ENCODE measurements at places on chromosomes 4 and X.
A peak's percentile ranks its signal among the peaks of the same experiment; 100 is the strongest.

- DNase-seq = no peak
These were observed 99.8 kb downstream of the ARSF start for GRCh38 chrX:3141031-3141430.

GRCh38 chr4:8599657-8600056, 7.1 kb downstream of the CPZ start:
- no peak for DNase-seq

DNA sequence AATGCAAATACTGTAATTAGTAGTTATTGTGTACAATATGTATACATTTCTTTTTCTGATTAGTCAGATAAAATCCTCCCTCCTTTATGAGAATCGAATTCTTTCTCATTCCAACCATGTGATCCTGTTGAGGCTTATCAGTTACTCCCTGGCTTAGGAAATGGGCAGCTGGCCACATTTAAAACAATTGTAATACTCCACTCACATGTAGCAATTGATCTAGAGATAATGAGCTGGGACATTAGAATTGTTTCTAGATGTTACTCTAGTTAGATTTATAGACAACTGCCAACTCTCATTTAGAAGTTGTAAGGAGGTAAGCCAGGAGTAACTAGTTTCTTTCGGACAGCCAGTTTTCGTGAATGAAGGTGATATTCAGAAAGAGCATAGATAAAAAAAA, 859.3 kb upstream of the AADAT start:
- DNase-seq = no peak

- no peak for DNase-seq
These were observed 501.9 kb downstream of the GABRG1 start for GRCh38 chr4:45621971-45622370.

GRCh38 chr4:16205298-16206164, 20.7 kb downstream of the TAPT1 start:
- peak; percentile 44 for DNase-seq

- no peak for DNase-seq
These were observed 3.0 kb downstream of the FNIP2 start for GRCh38 chr4:158771776-158772175.

DNA sequence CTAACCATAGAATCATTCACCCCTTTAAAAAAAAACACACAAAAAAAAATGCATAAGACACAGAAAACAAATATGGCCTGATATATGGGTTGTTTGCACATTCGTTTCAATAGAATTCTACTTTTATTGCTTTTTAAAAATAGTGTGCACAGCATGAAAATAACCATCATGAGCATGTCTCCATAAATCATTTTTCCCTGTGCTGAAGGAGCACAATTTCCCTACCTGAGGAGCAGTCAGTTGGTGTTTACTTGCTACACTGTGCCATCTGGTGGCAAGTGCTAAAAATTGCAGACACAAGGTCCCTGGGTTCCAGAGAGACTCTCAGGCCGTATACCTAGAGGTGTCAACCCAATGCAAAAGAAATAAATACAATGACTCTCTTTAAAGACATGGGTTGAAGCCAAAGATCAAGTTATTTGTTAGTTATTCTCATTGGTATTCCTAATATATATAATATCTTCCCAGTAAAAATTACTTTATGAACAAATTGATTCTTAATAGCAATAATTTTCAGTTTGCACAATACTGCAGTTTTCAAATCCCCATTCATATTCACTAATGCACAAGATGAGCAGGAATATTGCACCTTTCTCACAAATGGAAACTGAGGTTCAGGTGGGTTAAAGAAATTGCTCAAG, 551.4 kb downstream of the IQCM start:
- DNase-seq = peak; percentile 26

- no peak for DNase-seq
These were observed 125.1 kb upstream of the STX18 start for GRCh38 chr4:4666693-4667621.

GRCh38 chr4:154084864-154085263, 296.0 kb upstream of the SFRP2 start:
- no peak for DNase-seq

DNA sequence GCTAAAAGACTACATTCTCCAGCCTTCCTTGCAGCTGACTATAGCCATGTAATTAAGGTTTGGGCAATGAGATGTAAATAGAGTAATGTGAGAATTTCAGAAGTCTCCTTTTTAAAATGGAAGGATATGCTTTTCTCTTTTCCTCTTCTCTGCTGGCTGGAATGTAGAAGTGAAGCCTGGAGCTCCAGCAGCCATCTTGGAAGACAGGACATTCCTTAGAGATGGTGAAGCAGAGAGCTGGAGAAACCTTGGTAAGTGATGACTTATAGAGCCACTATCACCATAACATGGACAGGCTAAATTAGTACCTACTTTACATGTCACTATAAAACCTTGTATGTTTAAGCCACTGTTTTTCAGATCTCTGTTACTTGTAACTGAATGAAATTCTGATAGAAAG, 48.0 kb downstream of the RASL11B start:
- no peak for DNase-seq

DNA sequence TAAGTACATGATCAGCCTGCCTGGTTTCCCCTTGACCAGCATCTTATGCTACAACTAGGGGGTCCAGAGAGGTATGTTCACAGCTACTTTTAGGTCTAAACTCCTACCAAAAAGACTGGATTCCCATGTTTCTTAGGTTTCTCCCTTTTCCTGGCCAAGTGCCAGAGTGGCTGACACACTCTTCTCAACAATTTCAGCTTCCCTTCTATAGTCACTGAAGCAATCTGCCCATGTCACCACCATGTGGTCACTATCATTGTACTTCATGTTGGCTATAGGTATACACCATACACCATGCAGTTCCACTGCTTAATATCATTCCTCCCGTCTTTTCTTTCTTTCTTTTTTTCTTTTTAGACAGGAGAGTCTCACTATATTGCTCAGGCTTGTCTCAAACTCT, 66.9 kb downstream of the KLHL13 start:
- DNase-seq = peak; percentile 24

GRCh38 chr4:123940604-123941003, 544.0 kb downstream of the SPRY1 start:
- DNase-seq = no peak

DNA sequence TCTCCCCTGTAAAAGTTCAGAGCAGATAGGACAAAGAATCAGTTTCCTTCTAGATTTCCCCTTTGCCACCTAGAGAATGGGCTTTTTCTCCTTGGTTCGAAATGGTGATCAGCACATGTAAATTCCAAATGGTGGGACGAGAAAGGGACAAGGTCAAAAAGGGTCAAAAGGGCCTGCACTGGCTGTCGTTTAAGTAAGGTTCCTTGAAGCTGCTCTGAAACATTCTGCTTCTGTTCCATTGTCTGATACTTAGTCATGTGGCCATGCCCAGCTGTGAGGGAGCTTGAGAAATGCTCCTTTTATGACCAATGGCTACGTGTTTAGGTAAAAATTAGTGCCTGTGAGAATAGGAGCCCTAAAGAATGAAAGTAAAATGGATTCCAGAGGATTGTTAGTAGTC, 165.9 kb upstream of the CENPE start:
- DNase-seq = no peak

DNA sequence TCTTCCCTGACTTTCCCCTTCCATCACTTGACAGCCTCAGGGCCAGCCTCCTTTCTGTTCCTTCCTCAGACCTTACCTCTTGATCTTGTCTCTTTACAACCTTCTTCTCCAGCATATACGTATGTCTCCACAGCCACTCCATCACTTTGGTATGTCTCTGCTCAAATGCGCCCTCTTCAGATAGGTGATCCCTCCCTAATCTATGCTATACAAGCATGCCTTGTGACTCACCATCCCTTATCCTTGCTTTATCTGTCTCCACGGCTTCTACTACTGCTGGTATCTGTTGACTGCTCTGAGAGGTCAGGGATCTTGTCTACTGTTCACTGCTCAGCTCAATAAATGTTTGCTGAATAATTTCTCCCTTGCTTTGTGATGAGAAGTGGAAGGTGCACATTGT, 9.0 kb downstream of the ARAP2 start:
- no peak for DNase-seq

GRCh38 chrX:97109730-97110129, 226.0 kb downstream of the RPA4 start:
- no peak for DNase-seq

- no peak for DNase-seq
These were observed 444 bp downstream of the FREM3 start for GRCh38 chr4:143700046-143700415.

DNA sequence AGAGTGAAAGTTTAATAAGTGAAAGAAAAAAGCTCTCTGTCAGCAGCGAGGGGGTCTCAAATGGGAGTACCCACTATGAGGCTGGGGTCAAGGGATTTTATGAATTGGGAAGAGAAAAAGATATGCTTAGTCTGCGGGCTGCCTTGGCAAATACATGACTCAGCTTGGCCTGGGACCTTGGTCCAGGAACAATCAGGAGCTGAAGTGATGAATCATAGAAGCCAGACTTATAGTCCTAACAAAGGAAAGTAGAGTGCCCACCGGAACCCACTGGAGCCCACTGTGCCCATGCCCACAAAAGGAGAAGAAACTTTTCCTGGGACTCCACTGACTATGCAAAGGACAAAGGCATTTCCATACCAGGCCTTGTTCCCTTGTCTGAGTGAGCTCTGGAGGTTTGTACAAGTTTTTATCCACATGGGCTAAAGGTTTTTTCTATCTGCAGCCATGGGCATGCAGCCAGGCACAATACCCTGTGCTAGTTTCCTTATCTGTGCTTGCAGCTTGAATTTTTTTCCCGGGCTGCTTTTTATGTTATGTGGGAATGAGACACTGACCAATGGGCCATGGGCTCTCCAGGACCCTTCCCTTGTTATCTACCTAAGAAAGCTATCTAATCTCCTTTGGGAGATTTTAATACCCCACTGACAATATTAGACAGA, 201.7 kb downstream of the FAM133A start:
- DNase-seq = no peak

DNA sequence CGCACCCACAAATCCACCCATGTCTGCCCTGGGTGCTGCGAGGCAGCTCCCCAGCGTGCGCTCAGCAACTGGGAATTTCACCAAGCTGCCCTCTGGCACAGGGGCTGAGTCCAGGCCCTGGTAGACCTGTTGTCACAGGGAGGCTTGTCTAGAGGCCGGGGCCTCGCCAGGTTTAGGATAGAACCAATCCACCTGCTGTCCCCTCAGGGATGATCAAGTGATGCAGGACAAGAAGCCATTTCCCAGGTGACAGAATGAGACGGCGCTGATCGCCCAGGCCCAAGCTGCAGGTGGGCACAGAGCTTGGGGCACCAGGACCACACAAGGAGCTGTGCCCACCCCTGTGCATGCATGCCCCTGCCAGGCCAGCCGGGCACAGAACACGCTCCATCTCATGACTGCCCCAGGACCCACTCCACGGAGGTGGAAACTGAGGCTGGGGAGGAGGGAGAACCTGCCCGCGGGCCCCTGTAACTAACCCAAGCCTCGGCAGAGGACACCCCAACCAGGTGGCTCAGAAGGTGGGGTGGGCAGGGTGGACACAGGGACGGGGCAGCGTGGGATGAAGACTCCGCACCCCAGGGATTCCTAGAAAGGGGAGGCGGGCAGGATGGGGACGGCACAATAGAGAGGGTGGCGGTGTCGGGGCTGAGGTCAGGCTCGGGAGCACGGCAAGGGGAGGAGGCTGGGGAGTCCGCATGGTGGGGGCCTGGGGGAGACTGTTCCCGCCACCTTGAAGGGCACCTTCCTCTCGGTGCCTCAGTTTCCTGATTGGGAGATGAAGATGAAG, 78.0 kb downstream of the ZFYVE28 start:
- DNase-seq = no peak

DNA sequence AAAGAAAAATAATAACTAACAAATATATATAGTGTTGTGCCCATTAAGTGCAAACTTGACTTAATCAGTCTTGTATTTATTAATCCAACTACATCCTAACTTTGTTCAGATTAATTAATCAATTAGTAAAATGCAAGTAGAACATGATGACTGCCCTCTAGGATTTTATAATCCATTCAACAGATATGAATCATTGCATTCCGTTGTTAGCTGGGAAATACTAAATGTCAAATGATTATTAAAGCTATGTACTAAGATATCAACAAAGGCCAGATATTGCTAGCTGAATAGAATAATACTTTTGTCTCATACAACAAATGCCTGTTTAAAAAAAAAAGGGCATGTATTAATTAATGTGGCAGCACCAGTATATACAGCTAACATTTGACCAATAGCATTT, 1366.3 kb downstream of the STIM2 start:
- no peak for DNase-seq

DNA sequence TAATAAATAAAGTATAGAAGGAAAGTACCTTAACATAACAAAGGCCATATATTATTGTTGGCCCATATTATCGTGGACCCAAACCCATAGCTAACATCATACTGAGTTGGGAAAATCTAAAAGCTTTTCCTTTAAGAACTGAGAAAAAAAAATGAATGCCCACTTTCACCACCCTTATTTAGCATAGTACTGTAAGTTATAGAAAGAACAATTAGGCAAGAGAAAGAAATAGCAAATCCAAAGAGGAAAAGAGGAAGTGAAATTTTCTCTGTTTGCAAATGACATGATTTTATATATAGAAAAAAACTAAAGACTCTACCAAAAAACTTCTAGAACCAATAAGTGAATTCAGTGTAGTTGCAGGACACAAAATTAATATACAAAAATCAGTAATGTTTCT, 1854.6 kb downstream of the PCDH7 start:
- DNase-seq = peak; percentile 64

DNA sequence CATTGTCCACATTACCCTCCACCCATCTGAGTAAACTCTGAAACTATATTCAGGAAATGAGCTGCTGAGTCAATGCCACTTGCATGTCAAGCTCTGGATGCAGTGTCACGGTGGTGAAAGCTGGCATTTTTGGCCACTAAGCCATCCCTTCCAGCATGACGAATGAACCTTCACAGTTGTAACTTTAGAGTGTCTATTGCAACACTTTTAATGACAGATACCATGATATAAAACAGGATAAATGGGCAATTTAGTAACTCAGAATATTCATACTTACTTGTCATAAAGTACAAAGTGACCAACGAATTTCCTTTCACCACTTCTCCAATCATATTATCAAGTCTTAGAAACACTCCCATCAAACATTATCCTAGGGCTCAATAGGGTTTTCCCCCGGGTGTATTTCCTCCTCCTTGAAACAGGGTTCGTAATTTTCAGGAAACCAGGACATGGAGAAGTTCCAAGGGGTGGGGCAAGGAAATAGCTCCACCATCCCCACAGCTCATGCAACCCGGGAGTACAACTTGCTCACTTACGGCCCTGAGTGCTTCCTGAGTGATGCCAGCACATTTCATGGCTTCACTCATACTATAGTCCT, 73.1 kb downstream of the MTHFD2L start:
- DNase-seq = peak; percentile 89

- no peak for DNase-seq
These were observed 41.3 kb upstream of the ZCCHC13 start for GRCh38 chrX:74262452-74263209.

Data from suppressor macrophage (primary cell).